ENCODE measurements at places on chromosomes 11 and 22. TPM values are rescaled to one million over a fixed set of nuclear protein-coding genes. Genes with fewer than 3 reads are reported as not detected.

GRCh38 chr11:121300972-121301699, 8.6 kb downstream of the SC5D start:
- DNase-seq, result no peak

DNA sequence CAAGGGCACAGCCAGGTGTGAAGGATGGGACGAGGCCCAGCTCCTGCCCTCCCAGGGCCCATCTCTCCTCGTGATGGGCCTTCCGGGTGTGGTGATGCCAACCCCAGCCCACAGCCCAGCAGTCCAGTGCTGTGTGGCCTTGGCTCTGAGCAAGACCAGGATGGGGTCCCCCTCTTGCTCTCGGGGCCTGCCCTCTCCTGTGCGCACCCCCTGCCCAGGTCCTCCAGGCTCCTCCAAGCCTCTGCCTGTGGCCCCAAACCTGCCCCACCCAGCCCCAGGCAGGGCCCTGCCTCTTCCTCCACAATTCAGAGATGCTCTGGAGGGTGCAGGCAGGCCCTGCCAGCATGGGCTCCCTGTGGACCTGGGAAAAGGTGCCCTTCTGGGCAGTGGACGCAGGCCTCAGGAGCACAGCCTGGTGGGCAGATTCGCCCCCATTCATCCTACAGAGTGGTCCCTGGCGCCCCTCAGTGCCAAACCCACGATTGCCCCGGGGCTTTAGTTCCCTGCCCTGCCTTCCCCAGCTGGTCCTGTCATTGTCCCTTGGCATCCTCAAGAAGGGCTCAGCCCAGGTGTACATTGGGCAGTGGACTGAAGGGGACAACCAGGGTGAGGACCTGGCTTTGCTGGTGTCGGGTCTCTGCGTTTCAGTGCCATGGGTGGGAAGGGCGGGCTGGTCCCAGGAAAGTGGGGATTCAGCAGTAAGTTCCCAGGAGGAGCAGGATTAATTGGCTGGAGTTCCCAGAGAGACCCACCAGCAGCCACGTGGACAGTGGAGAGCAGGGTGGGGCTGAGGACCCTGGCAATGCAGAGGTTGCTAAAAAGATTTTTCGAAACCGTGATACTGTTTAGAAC, 19.8 kb downstream of the EIF1AD start:
- DNase-seq, result no peak

GRCh38 chr11:79418241-79418640, 22.6 kb downstream of the TENM4 start:
- DNase-seq, result no peak

Gene PAMR1
- 5.7 TPM for polyA plus RNA-seq

DNA sequence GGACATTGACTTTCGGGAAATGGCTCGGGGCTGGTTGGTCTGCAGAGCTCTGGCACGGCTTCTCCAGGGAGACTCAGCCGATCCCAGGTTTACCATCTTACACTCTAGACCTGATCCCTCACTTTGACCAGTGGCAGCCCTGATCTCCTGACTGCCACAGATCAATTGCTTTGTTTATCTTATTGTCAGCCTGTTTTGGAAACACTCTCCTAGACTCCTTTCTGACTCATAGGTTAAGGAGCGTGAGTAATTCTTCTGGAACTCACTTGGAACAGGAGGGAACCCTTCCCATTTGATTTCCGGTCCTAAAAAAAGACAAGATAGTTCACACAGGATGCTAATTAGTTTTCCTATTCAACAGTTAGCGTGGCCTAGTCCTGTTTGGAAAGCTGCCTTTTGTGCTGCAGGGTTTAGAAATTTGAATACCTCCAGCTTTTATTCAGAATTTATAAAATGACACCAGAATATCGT, 16.0 kb upstream of the BMAL1 start:
- DNase-seq, result no peak

All from right cardiac atrium (tissue), 5 donors.